Neural progenitor cell (in vitro differentiated cells): ENCODE measurements at places on chromosomes 1 and 21.

DNA sequence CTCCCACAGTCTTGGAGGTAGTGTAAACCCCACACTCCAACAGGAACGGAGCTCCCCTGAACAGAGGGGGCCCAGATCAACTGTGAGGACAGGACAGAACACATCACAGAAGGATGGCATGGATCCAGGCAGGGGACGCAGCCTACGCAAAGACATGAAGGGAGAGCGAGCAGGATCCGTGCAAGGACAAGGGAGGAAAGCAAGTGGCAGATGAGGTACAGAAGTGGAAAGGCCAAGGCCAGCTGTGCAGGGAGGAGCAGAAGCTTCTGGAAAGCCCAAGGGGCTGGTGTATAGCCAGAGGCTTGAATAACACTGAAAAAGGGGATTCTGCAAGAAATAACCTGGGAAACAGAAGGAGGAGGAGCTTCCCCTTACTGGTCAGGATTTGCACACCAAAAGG is 81.2 kb downstream of the SIPA1L2 start:
- H3K27ac ChIP-seq, result no peak overlapping the region
- no peak for DNase-seq
- H3K4me1 ChIP-seq, result peaks cover 31% of the 10 kb centered on the region
- H3K27me3 ChIP-seq, result no peaks in the 10 kb centered on the region
- no peak overlapping the region for H3K4me3 ChIP-seq

DNA sequence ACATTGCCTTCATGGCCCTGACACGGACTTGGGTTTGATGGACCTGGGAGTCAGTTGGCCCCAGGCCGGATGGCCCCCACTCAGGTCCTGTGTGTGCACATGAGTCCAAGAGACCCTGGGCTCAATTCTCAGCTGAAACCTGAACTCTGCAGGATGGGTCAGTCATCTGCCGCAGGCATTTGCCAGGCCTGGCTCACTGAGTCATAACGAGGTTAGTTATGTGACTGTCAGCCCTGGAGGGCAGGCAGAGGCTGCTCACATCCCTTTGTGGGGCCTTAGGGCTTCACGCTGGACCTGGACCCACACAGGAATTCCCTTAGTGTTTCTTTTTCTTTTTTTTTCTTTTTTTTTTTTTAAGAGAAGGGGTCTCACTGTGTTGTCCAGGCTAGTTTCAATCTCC is 46.5 kb downstream of the PSMG1 start:
- no peak overlapping the region for H3K27ac ChIP-seq
- no peak for DNase-seq
- no peak overlapping the region for H3K4me3 ChIP-seq
- no peaks in the 10 kb centered on the region for H3K36me3 ChIP-seq
- no peaks in the 10 kb centered on the region for H3K27me3 ChIP-seq

DNA sequence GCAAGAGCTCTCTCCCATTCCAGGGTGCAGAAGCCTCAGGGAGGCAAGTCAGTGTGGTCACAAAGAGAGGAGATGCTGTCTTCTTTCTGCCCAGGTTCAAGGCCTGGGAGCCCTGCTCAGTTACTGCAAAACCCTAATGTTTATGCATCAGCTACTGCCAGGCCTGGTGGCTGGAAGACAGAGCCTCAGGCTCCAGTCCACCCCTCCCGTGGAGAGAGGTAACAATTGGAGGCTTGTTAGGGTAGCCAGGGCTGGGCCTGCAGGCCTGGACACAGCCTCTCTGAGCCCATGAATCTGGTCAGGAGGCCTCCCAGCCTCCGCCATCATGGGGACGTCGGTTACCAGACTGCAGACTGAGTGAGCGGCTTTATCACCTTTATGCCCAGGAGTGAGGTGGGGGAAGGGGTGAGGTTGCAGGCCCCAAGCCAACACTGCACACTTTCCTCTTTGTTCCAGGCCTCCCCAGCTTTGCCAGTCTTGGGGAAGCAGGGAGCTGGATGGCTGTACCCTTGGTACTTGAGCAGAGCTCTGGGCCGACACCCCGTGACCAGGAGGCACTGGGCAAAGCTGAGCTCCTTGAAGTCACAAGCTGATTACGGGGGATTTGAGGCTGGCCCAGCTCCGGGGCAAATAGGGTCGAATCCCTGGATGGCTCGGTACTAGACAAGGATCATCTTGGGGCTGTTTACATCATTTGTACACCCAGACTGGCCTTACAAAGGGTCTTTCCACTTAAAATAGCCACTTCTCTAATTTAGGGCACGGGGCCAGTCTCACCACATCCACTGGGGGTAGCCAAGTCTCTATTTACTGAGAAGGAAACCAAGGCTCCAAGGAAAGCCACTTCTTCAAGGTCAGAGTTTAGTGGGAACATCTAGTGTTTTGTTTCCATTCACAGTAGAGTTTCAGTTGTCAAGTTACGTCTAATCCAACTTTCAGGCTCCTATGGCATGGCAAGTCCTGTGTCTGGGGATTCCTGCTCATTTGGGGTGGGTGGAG is 5.2 kb downstream of the SLC2A1 start:
- peaks cover 70% of the 10 kb centered on the region for H3K4me1 ChIP-seq
- H3K27me3 ChIP-seq, result no peaks in the 10 kb centered on the region
- H3K27ac ChIP-seq, result peak overlapping the region; percentile 31
- peaks cover 3% of the 10 kb centered on the region for H3K36me3 ChIP-seq

DNA sequence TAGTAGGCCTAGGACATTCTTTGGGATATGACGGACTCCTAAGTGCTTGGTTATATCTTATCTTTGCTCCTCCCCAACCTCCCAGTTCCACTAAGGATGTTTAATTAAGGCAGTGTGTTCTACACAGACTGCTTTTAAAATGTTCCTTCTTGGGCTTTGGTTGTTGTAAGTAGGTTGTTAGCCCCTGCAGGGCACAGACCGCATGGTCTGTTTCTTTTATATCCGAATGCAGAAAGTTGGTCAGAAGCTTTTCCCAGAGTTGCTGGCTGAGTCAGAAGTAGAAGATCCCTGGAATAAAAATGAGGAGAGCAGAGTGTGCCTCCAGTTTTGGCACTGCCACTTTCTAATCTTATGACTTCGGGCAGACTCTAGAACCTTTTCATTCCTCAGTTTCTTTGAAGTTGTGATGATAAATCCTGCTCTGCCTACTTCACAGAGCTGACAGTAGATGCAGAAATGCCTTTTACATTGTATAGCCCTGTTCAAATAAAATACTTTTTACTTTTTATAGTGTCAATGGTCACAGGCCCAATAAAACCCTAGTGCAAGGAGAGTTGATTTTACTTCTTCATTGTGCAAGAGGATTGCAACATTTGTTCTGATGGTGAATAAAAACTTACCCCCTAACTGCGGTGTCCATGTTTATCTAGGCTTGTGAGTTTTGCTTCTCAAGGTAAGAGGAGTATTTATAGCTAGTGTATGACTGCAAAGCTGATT is 18.4 kb downstream of the FMN2 start:
- H3K4me3 ChIP-seq, result no peak overlapping the region
- no peaks in the 10 kb centered on the region for H3K36me3 ChIP-seq
- H3K4me1 ChIP-seq, result peaks cover 4% of the 10 kb centered on the region

DNA sequence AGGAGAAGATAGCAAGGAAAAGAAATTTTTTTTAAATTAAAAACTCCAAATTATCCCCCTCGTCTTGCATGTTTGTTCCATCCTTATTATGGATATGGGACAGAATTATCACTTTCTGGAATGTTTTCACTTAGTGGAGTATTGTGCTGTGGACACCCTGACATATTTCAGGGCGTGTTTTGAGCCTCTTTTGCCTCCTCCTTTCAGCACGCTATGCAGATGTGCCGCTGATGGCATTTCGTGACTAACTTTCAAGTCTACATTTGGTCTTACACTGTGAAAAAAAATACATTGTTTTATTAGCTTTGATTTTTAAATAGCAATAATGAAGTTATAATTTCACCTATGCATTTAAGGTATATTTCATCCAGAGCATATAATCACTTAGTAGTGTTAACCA is 738.7 kb downstream of the LTN1 start:
- H3K36me3 ChIP-seq, result no peaks in the 10 kb centered on the region
- no peak for DNase-seq
- H3K27me3 ChIP-seq, result no peaks in the 10 kb centered on the region
- H3K27ac ChIP-seq, result no peak overlapping the region
